HFFc6 (cell line): ENCODE measurements at places on chromosomes 2 and 18. TPM values are rescaled to one million over a fixed set of nuclear protein-coding genes. Genes with fewer than 3 reads are reported as not detected.
A peak's percentile ranks its signal among the peaks of the same experiment; 100 is the strongest.

DNA sequence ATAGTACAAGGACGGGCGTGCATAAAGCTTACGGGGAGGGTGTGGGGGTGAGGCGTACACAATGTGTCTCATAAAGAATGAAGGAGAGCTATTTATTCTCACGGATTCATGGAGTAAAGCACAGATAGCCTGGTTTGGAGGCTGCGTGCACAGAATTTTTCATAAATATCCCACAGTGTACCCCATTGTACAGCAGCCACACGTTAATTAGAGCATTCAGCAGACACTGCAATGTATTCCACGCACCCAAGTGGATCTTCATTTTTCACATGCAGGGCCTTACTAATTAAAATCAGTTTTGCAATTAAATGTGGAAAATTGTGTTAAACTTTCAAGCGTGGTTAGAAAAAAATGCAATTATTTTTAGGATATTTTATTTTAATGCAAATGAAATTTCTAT, 227.7 kb upstream of the PXDN start:
- no peak for DNase-seq

Gene GPC1
- 342 and 352 TPM in 2 replicates for total RNA-seq

GRCh38 chr18:59769129-59769865, 72.1 kb upstream of the CCBE1 start:
- peak; percentile 27 for DNase-seq

DNA sequence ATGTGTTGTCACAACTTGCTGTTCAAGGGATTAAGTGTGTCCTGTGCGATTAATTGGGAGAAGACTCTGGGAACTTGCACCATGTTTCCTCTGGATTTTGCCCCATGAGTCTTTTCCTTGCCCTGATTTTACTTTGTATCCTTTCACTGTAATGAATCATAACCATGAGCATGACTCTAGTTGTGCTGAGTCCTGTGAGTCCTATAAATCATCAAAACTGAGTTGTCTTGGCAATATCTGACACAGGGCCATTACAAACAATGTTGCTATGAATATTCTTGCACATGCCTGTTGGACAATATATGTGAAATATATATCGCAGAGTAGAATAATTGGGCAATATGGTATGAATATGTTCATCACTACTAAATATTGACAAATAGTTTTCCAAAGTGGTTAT, 56.5 kb upstream of the COL5A2 start:
- DNase-seq: peak; percentile 45

DNA sequence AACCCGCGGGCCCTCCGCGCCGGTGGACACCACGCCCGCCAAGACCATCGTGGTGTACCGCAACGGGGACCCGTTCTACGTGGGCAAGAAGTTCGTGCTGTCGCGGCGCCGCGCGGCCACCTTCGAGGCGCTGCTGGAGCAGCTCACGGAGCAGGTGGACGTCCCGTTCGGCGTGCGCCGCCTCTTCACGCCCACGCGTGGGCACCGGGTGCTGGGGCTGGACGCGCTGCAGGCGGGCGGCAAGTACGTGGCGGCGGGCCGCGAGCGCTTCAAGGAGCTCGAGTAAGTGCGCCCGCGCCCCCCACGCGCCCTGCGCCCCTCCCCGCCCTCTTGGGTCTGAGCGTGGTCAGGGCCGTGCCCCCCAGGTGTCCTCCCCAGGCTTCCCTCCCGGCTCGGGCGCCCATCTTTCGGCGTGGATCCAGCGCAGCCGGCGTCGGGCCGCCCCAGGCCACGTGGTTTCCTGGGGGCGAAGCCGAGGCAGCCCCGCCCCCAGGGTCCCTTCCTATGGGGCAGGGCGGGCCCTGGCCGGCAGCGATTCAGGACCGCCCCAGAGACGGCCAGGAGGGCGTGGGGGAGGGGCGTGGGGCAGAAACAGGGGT, 481 bp downstream of the DCDC2C start:
- DNase-seq: no peak

GRCh38 chr18:22684268-22684667, 248.9 kb upstream of the RBBP8 start:
- DNase-seq: no peak

Gene IL37
- total RNA-seq: not detected in 3 replicates

GRCh38 chr2:85257359-85257969, 70.3 kb downstream of the TGOLN2 start:
- no peak for DNase-seq

- DNase-seq: no peak
These were observed 215.5 kb upstream of the CYRIA start for GRCh38 chr2:16881122-16881521.

Gene LBX2
- 0.32 to 1.5 TPM (median 0.42 TPM) in 3 replicates for total RNA-seq

DNA sequence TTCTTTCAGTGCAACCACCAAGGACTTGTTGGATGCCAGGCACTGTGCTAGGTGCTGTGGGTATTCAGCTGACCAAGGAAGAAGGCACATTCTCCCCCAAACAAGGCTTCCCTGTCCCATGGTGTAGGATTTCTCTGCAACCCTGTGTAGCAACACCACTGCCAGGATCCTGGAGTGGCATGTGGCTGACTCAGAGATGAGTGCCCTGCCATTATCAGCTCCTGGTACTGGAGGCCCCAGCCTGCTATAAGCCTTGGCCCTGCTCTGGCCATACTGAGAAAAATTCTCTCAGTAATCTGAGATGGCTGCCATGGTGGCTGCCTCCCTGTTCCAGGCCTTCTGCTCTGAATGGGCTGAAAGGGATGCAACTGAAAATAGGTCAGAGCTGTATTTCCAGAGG, 4.3 kb downstream of the SMYD5 start:
- peak; percentile 56 for DNase-seq
